ENCODE measurements at places on chromosomes 7 and 10.
A peak's percentile ranks its signal among the peaks of the same experiment; 100 is the strongest.

DNA sequence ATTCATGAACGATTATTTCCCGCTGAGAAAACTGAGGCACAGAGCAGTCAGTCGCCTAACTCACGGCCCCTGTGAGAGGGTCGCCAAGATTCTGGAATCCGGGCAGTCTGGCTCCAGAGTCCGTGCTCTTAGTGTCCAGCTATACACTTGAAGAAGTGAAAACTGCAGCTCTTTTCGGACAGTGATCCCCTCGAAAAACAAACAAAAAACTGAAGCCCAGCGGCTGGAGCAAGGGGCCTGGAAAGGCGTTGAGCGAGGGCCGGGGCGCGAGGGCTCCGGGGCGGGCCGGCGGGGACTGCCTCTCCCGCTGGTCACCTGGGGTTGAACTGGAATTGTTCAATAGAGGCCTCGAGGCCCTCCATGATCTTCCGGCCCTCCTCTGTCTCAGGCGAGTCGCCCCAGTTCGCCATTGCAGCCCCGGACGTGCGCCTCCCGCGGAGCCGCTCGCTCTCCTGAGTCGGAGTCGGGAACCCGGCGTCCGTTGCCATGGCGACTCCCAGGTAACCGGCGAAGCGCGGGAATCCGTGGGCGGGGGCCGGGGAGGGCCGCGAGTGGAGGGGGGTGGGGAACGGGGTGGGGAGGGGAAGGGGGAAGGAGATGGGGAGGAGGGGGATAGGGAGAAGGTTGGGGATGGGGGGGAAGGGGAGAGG is 881 bp downstream of the C10orf67 start:
- DNase-seq = peak; percentile 30

DNA sequence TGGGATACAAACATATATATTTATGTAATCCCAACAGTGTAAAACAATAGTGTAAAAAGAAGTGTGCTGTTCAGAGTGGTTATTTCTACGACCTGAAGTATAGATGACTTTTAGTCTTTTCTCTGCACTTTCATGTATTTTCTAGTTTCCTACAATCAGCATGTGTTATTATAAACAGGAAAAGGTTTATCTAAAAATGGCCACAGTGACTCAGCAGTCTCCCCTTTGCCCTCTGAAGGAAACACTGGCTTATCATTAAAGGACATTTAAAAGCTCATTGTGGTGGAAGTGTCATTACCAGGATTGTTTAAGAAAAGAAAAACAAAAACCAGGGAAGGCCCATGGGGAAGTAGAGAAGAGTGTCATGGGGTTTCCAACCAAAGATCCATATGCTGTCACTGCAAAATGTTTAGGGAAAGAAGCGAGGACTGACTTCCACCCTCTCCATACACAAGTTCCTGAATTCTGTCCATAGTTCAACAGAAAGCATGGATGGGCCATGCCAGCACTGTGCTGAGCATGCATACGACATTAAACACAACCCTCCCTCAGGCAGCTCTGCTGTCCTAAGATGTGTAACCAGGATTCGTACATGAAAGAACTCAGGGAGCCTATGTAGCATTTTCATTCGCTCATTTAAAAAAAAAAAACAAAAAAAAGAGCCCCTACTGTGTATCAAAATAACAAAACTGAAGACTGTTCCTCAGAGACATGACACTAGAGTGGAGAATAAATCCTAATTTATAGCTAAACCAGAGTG is 10.2 kb downstream of the CYREN start:
- DNase-seq = no peak

DNA sequence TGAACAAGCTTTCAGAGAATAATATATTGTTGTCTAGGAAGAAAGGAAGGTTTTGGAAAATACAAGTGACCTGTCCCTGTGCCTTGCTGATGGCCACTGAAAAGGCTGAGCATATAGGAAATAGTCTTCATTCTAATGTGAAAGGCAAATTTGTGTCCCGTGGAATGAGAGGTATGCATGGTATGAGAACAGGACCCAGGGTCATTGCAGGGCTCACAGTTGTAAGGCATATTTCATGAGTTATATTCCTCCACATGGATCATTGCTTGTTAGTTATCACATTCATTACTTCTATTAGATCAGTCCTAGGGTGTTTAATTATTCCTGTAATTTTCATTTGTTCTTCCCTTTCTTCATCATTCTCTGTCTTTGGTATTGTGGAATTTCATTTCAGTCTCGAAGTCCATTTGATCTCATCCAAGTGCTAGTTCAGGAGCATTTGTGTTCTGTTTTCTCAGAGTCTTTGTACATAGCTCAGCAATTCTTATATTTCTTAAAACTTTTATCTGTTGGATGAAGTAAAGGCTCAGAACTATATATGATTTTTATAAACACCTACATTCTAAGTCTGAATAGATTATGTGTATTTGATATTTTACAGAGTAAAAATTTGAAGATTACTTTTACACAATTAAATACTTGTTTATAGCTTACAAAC is 39.4 kb upstream of the ARHGAP21 start:
- no peak for DNase-seq

- DNase-seq = peak; percentile 63
Observed at GRCh38 chr10:44927352-44927751, 16.2 kb downstream of the TMEM72 start.
